Keratinocyte (primary cell): ENCODE measurements at places on chromosomes 2 and 18.

GRCh38 chr2:223959688-223960087 lies 2.4 kb downstream of the MRPL44 start:
- H3K4me3 ChIP-seq, result no peak overlapping the region
- peak overlapping the region; percentile 2 for H3K27ac ChIP-seq
- peaks cover 8% of the 10 kb centered on the region for H3K36me3 ChIP-seq

- DNase-seq, result no peak
- H3K27ac ChIP-seq, result no peak overlapping the region
- peaks cover 18% of the 10 kb centered on the region for H3K36me3 ChIP-seq
- no peaks in the 10 kb centered on the region for H3K27me3 ChIP-seq
- H3K4me1 ChIP-seq, result no peaks in the 10 kb centered on the region
Observed at GRCh38 chr2:36530178-36530982, 67.6 kb downstream of the FEZ2 start.

GRCh38 chr2:60002183-60002867 lies 551.1 kb downstream of the BCL11A start:
- H3K4me3 ChIP-seq, result no peak overlapping the region
- H3K4me1 ChIP-seq, result peaks cover 9% of the 10 kb centered on the region
- no peaks in the 10 kb centered on the region for H3K36me3 ChIP-seq
- no peaks in the 10 kb centered on the region for H3K27me3 ChIP-seq
- no peak overlapping the region for H3K27ac ChIP-seq

DNA sequence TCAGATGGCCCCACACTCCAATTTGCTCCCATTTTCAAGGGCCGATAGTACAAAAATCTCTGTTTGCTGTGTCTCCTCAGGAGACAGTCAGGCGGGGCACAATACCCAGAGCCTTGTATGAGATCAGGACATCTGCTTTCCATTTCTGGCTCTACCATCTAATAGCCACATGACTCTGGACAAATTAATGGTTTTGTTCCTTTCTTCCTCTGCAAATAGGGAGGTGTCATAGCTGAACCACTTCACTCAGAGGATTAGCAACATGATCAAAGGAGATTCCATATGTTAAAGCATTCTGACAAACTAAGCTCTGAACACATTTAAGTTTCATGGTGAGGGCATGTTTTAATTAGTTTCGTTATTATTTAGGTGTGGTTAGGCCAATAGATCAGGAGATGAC lies 602.1 kb upstream of the SYT4 start:
- H3K4me1 ChIP-seq, result no peaks in the 10 kb centered on the region
- H3K4me3 ChIP-seq, result no peak overlapping the region
- H3K27ac ChIP-seq, result no peak overlapping the region
- no peaks in the 10 kb centered on the region for H3K36me3 ChIP-seq
- DNase-seq, result no peak

DNA sequence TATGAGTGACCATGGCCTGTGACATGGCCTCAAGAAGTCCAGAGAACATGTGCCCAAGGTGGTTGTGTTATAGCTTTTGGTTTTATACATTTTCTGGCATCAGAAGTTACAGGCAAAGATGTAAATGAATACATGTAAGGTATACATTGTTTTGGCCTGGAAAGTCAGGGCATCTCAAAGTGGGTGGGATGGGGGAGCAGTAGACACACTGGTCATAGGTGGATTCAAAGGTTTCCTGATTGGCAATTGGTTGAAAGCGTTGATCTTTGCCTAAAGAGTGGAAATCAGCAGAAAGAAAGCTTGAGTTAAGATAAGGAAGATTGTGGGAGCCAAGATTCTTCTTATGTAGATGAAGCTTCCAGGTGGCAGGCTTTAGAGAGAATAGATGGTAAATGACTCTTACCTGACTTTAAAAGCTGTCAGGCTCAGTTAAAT lies 62.1 kb upstream of the DYNAP start:
- H3K27me3 ChIP-seq, result no peaks in the 10 kb centered on the region
- H3K4me1 ChIP-seq, result no peaks in the 10 kb centered on the region
- H3K36me3 ChIP-seq, result no peaks in the 10 kb centered on the region
- H3K27ac ChIP-seq, result no peak overlapping the region
- no peak for DNase-seq

DNA sequence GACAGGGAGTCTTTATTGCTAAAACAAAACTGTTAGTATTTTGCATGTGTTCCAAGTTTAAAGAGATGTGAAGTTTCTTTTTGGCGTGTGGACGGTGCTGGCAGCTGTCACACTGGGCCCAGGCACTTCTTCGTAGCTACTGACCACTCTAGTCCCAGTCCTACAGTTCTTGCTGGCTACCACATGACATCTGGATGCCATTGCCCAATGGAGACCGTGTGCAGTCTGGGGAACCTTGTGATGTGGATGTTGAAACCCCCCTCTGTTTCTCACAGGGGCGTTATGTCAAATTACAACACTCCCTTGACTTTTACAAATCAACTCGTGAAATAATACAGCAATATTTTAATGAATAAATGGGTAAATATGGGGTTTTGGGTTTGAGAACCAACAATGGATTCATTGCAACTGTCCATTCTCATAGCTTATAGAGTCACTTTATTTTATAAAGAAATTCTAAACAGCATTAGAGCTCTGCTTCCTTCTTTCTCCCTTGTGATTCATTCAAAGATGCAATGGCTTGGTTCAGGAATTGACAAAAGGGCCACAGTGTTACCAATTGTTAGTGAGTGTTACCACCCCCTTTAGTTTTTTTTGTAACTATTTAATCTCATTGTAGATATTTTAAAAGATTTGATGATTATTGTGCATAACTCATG lies 1.2 kb downstream of the GPD2 start:
- H3K4me3 ChIP-seq, result peak overlapping the region; percentile 58
- no peaks in the 10 kb centered on the region for H3K27me3 ChIP-seq
- H3K4me1 ChIP-seq, result peaks cover 23% of the 10 kb centered on the region
- peak overlapping the region; percentile 86 for H3K27ac ChIP-seq

- H3K27ac ChIP-seq, result no peak overlapping the region
- H3K36me3 ChIP-seq, result no peaks in the 10 kb centered on the region
- no peaks in the 10 kb centered on the region for H3K4me1 ChIP-seq
- DNase-seq, result no peak
- H3K27me3 ChIP-seq, result no peaks in the 10 kb centered on the region
- no peak overlapping the region for H3K4me3 ChIP-seq
Observed at GRCh38 chr2:66445925-66446871, 11.3 kb downstream of the MEIS1 start.

GRCh38 chr18:78859686-78860085 lies 119.9 kb upstream of the SALL3 start:
- H3K27me3 ChIP-seq, result no peaks in the 10 kb centered on the region
- no peak overlapping the region for H3K4me3 ChIP-seq
- H3K4me1 ChIP-seq, result no peaks in the 10 kb centered on the region
- no peak overlapping the region for H3K27ac ChIP-seq

DNA sequence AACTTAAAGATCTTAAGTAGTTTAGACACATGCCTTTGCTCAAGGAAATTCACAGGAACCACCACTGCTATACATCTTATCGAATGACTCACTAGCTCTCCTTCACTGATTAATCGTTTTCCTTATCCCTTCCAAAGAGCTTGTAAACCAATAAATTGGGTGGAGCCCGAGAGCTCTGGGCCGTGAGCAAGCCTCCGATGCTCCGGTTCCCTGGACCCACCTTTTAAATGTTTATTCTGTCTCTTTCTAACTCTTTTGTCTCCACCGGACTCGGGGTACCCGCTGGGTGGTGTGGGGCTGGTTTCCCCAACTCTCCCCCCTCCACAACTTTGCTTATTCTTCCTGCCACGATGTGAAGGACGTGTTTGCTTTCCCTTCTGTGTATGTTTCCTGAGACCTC lies 292.9 kb upstream of the TMEFF2 start:
- no peaks in the 10 kb centered on the region for H3K36me3 ChIP-seq
- no peaks in the 10 kb centered on the region for H3K27me3 ChIP-seq
- no peaks in the 10 kb centered on the region for H3K4me1 ChIP-seq
- H3K4me3 ChIP-seq, result no peak overlapping the region
- H3K27ac ChIP-seq, result no peak overlapping the region
- DNase-seq, result no peak
